ENCODE measurements at places on chromosomes 7 and 10. TPM values are rescaled to one million over a fixed set of nuclear protein-coding genes. Genes with fewer than 3 reads are reported as not detected.

The SPDYE3 gene
- not detected for total RNA-seq

The ABCC2 gene
- 0.38 TPM for total RNA-seq

The OGDHL gene
- total RNA-seq: 18.1 TPM

The ACTL6B gene
- not detected for total RNA-seq

The TMEM178B gene
- total RNA-seq: 6.0 TPM

The OR6B1 gene
- total RNA-seq: not detected

The ABCB8 gene
- 35.2 TPM for total RNA-seq

The GIMAP4 gene
- not detected for total RNA-seq

The DIP2C gene
- total RNA-seq: 10.9 TPM

The MBL2 gene
- total RNA-seq: not detected

The THNSL1 gene
- total RNA-seq: 1.1 TPM

The HTR7 gene
- total RNA-seq: 0.49 TPM

The PGAM2 gene
- total RNA-seq: 0.25 TPM

The CCDC172 gene
- total RNA-seq: not detected

The PCLO gene
- 0.98 TPM for total RNA-seq

The PRF1 gene
- total RNA-seq: not detected

The MRLN gene
- total RNA-seq: not detected

The NPY4R gene
- total RNA-seq: 0.13 TPM

The ZNF37A gene
- total RNA-seq: 4.4 TPM

The HMX2 gene
- total RNA-seq: not detected

The PPP3CB gene
- total RNA-seq: 13.8 TPM

The CAMK2B gene
- total RNA-seq: 0.98 TPM

The COL26A1 gene
- total RNA-seq: 0.25 TPM

The CPN1 gene
- total RNA-seq: not detected

The PAX4 gene
- total RNA-seq: not detected

The IGF2BP3 gene
- total RNA-seq: 39.0 TPM

The RUFY2 gene
- 5.5 TPM for total RNA-seq

The EPHA1 gene
- total RNA-seq: 0.33 TPM

The ACTA2 gene
- 85.7 TPM for total RNA-seq

All from mesangial cell (primary cell).